Stimulated activated CD8-positive, alpha-beta memory T cell treated with anti-CD3 and anti-CD28 coated beads, Interleukin-4, amount 100 ng/mL, for 4 hours (primary cell): ENCODE measurements at places on chromosomes 7 and 10.

GRCh38 chr7:873367-874002, 2.9 kb upstream of the GET4 start:
- peak; percentile 24 for DNase-seq

GRCh38 chr7:151658778-151659177, 139.1 kb upstream of the RHEB start:
- DNase-seq: no peak

GRCh38 chr7:88243345-88243909, 23.6 kb upstream of the SRI start:
- no peak for DNase-seq

DNA sequence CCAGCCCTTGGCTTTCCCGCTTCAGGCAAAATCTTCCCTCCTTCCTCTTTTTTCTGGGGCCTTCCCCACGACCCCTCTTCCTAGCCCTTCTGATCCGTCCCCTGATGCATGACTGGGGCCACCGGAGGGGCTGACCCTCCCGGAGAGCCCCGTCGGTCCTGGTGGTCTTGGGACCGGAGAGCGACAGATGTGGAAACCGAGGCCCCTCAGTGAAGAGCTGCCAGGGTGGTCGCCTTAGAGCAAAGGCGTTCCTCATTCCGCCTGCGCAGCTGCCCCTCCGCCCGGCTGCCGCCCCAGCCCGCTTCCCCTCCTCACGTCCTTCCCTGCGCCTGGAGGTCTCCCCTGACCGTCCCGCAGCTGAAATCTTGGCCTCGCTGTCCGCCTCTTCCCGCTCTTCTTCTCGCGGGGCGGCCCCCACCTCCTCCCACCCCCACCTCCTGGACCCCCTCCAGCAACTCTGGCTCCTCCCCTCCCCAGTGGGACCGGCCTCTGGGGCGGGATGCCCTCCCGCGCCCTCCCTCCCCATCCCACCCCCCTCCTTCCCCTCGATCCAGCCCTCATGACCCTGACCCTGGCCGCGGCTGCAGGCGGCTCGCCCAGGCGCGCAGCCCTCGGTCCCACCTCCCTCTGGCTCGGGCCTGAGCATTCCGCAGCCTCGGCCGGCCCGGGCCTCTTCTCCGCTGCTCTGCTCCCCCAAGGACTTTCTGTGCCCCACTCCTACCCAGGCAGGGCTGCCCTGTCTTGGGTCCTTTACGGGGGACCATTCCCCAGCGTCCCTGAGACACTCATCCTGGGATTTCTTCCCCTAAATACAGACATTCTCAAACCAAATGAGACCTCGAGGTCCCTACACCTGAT, at the start of gene RARRES2:
TSS of gene RARRES2 (minus strand) at position 367 of the 858 bp plus-strand sequence. CDS start 1,020 bp downstream, outside the sequence.
- DNase-seq: no peak

- no peak for DNase-seq
These were observed 12.1 kb downstream of the CNNM1 start for GRCh38 chr10:99341248-99341647.

- no peak for DNase-seq
These were observed at the start of gene PYROXD2 for GRCh38 chr10:98414932-98415730. Gene PYROXD2 (minus strand): TSS chr10:98415182. CDS start chr10:98415135, 47 bp downstream.

GRCh38 chr7:47292832-47293309, 289.0 kb downstream of the TNS3 start:
- no peak for DNase-seq

- no peak for DNase-seq
These were observed 346.6 kb downstream of the PTEN start for GRCh38 chr10:88209837-88210561.

GRCh38 chr7:32115831-32116230, 45.6 kb upstream of the PDE1C start:
- DNase-seq: no peak

GRCh38 chr7:13628239-13629001, 361.0 kb downstream of the ETV1 start:
- no peak for DNase-seq

- DNase-seq: no peak
These were observed 21.8 kb upstream of the LRRC4 start for GRCh38 chr7:128053023-128053422.

- no peak for DNase-seq
These were observed 1.9 kb downstream of the FGF8 start for GRCh38 chr10:101773923-101774588.

GRCh38 chr7:1345796-1346755, 113.2 kb downstream of the MICALL2 start:
- no peak for DNase-seq

DNA sequence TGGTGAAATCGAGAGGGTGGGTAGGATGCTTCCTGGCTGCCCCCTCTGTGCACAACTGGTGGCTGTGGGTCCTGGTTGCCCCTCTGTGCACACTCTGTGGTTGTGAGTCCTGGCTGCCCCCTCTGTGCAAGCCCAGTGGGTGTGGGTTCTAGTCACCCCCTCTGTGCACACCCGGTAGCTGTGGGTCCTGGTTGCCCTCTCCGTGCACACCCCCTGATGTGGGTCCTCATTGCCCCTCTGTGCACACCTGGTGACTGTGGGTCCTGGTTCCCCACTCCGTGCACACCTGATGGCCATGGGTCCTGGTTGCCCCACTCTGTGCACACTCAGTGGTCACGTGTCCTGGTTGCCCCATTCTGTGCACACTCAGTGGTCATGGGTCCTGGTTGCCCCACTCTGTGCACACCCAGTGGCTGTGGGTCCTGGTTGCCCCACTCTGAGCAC, 20.3 kb upstream of the RET start:
- DNase-seq: no peak

DNA sequence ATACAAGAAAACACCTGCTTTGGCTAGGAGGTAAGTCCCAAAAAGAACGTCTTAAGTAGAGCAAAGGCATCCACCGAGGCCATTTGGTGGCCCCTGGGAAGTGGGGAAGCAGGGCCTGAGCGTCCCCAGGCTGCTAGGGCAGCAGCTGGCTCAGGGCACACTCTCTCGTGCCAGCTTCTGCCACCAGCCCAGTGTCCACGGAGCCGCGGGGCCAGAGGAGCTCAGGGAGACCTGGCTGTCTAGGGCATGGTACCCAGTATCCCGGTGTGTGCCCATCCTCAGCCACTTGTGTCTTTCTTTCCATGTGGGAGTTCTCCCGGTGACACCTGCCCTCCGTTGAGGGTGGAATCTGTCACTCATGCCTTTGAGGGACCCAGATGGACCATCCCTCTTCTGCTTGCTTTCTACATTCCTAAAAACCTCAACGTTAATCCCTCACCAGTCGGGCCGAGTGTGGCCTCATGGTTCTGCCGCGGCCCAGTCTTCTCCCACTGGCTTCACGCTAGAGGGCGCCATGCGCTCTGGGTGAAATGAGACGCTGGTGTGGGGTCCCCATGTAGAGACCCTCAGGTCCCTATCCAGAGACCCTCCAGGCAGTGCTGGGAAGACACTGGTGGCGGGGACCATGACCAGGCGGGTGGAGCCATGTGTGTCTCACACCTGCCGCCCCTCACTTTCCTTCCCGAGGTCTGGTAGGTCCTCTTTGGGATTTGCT, 9.5 kb upstream of the AP5Z1 start:
- DNase-seq: no peak

DNA sequence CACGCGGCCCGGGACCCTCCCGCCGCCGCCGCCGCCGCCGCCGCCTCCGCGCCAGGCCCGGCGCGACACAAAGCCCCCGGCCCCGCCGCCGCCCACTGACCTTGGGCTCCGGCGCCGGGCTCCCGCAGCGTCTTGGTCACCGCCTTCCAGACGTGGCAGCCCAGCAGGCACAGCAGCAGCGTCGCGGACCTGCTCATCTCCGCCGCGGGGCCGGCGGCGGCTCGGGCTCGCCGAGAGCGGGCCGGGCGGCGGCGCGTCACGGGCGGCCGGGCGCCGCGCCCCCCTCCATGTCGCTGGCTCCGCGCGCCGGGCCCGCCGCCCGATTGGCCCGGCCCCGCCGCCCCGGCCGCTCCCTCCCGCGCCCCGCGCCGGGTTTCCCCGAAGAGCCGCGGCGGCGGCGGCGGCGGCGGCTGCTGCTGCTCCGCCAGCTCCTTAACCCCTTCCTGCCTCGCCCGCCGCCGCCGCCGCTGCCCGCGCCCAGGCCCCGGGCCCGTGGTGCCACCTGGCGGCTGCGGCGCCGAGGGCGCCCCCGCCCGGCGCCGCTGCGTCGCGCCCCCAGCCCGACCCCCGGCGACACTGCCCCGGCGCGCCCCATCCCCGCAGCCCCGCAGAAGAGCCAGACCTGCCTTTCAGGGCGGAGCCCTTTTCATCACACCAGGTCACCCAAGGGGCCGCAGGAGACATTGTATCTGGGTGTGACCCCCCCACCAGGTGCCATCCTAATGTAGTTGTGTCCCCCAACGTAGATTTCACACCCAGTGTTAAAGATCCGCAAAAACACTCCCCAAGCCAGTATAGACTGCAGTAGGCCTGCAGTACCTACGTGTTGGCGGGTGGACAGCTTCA, at the start of gene FAM171A1:
TSS of gene FAM171A1 (minus strand) at position 434 of the 846 bp plus-strand sequence. CDS start at position 197, 237 bp downstream.
- DNase-seq: peak; percentile 3

- no peak for DNase-seq
These were observed 7.1 kb upstream of the AQP1 start for GRCh38 chr7:30904561-30904960.

- no peak for DNase-seq
These were observed 85.1 kb downstream of the MYOF start for GRCh38 chr10:93397020-93397419.

DNA sequence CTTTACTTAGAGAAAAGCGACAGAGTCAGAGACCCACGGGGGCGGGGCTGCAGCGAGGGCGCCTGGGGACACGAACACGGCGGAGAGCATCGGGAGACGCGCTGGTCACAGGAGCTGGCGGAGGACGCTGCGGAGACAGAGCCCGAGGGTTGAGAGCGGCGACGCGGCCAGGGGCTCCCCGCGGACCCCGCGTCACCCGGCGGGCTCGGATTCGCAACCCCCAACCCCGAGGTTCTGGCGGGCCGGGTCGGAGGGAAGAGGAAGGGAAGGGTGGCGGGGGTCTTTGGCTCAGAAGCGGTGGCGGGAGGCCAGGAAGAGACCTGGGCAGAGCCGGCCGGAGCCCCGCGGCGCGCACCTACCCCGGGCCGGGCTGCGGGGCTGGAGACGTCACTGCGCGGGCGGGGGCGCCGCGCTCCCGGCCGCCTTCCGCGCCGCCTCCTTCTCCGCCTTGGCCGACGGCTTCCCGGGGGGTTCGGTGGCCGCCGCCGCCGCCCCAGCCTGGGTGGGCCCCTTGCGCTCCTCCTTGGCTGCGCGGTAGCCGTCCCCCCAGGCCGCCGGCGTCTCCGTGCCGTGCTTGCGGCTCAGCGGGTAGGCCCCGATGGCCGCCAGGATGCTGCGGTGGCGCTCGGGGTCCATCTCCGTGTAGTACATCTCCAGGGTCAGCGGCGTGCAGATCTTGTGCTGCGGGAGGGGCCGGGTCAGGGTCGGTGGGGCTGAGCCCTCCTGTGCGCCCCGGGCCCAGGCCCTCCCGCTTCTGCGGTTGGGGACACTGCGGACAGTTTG, 11.1 kb downstream of the CALY start:
- no peak for DNase-seq

GRCh38 chr7:80618096-80618495, 20.3 kb upstream of the CD36 start:
- no peak for DNase-seq

- DNase-seq: no peak
These were observed 31.7 kb downstream of the ARHGAP12 start for GRCh38 chr10:31896968-31897384.

DNA sequence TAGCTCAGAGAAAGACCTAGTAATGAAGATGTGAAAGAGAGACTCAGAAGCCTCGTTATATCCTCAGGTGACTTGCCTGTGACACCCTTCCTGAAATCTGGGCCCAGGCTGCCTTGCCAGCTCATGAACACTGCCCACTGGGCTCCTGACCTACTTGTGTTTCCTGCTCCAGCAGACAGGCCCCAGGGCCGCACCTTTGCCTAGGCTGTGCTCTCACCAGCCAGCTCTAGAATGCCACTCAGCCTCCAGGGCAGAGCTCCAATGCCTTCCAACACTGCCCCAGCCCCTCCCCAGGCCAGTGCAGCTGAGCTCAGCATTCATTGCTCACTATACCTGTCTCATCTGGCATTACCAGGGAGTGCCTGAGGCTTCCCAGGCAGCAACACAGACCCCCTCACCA, 94.3 kb downstream of the DLG5 start:
- no peak for DNase-seq

GRCh38 chr10:119030421-119031250, 1.1 kb downstream of the NANOS1 start:
- DNase-seq: no peak

GRCh38 chr7:91226411-91226810, 37.8 kb upstream of the FZD1 start:
- no peak for DNase-seq

DNA sequence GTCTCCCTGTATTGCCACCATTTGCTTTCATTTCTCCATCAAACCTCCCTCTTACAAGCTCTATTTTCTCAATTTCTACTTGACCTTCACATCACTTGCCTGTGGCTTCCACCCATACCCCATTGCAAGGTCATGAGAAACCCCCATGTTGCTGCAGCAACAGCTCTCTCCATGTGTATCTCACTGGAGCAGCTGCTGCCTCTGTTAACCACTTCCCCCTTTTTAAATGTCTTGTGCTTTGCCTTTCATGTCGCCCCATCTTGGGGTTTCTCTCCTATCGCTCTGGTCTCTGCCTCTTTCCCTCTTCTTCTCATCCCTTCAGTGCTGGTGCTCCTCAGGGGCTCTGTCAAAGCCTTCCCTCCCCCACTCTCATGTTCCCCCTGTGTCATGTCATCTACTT, 148.8 kb downstream of the CHN2 start:
- no peak for DNase-seq

DNA sequence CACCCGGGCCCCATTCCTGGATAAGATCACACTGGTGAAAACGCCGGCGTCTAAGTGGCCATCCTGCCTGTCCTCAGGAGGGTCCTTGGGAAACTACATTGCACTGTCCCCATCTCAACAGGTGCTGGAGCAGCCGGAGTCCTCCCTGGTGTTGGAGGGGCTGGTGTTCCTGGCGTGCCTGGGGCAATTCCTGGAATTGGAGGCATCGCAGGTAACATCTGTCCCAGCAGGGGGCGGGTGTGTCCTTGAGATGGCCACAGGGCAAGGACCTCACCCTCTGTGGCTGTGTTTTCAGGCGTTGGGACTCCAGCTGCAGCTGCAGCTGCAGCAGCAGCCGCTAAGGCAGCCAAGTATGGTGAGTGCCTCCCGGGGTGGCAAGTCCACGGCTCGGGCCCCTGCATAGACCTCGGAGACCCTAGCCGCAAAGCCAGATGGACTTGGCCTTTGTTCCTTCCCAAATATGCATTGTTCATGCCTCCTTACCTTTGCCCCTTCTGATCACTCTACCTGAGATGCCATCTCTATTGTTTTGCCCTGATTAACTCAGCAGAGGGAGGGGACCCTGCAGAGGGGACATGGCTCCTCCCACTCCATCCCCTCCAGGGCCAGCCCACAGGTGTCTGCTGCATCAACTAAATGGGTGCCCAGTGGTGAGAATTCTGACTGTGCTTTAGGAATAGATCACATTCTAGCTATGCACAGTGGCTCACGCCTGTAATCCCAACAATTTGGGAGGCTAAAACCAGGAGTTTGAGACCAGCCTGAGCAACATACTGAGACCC, 23.8 kb downstream of the ELN start:
- no peak for DNase-seq

- no peak for DNase-seq
These were observed 7.6 kb downstream of the SEMA4G start for GRCh38 chr10:100976906-100977305.

GRCh38 chr7:78437118-78437517, 638.5 kb downstream of the PHTF2 start:
- no peak for DNase-seq
